ENCODE measurements at places on chromosomes 2 and 18.

GRCh38 chr18:22186484-22186971, 17.1 kb downstream of the GATA6 start:
- DNase-seq, result no peak

- no peak for DNase-seq
Measured at GRCh38 chr2:104430359-104430740, 423.6 kb upstream of the POU3F3 start.

- no peak for DNase-seq
Measured at GRCh38 chr2:145119225-145119624, 599.3 kb upstream of the ZEB2 start.

DNA sequence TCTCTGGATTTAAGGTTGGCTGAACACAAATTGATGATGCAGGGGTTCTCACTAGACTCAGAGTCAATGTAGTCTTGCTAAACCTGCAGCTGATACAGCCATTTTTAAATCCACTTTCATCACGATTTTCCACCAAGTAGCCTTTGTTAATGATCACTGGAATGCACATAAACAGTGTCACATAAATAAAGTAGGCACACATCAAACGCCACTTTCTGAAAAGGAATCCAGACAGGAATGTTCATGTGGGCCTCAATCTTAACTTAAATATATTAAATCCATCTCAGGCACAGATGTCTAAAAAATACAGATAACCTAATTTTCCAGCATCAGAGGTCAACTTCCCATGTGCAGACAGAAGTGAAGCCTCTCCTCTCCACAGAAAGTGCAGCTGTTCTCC, 58.3 kb downstream of the LAMA1 start:
- DNase-seq, result no peak

- DNase-seq, result peak; percentile 3
Measured at GRCh38 chr18:53534695-53535094, 689.8 kb downstream of the MBD2 start.

GRCh38 chr2:109406301-109406700, 207.5 kb downstream of the SEPTIN10 start:
- DNase-seq, result no peak

DNA sequence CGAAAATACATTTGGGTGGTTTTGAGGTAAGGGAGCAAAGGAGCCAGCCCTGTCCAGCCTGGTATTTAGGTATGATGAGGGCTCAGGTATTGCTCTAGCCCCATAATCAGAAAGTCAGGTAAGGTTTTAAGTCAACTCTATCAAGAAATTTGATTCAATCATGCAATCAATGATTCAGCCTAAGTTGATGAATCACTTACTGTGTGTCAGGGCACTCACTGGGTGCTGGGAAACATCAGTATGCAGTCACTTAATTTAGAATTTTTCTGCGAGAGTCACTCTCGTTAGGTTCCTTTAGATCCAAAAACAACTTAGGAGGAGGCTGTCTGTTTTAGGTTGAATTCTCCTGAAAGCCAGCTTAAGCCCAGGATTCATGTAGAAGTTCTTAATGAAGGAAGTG, 17.7 kb upstream of the SERPINB2 start:
- no peak for DNase-seq

GRCh38 chr2:237878321-237879057, 19.1 kb downstream of the RAMP1 start:
- DNase-seq, result no peak

DNA sequence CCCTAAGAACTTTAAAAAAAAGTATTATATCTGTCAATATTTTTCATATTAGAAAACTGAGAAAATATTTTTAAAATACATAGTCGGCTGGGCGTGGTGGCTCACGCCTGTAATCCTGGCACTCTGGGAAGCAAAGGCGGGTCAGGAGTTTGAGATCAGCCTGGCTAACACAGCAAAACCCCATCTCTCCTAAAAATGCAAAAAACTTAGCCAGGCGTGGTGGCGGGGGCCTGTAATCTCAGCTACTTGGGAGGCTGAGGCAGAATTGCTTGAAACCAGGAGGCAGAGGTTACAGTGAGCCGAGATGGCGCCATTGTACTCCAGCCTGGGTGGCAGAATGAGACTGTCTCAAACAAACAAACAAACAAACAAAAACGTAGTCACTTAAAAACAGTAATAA, 5.1 kb upstream of the KCMF1 start:
- DNase-seq, result no peak

DNA sequence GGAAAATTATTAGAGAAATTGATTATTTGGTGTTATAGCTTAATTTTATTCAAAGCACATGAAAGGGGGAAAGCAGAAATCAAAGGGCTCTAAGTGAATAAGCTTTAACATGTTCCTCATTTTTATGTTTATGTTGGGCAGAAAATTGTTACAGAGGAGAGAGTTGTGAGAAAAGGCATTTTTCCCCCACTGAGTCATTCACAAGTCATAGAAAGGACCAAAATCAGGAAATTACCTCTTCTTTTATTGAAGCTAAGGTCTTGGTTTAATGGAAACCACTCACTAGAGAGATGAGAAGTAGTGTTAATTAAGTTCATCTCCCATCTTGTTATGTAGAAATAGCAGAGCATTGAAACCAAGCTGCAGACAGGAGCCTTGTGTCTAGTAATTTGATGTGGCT, 175.3 kb upstream of the THUMPD2 start:
- no peak for DNase-seq

GRCh38 chr2:83006961-83007360, 1452.1 kb downstream of the SUCLG1 start:
- DNase-seq, result no peak

- peak; percentile 48 for DNase-seq
Measured at GRCh38 chr2:120783371-120783791, 47.7 kb downstream of the GLI2 start.

DNA sequence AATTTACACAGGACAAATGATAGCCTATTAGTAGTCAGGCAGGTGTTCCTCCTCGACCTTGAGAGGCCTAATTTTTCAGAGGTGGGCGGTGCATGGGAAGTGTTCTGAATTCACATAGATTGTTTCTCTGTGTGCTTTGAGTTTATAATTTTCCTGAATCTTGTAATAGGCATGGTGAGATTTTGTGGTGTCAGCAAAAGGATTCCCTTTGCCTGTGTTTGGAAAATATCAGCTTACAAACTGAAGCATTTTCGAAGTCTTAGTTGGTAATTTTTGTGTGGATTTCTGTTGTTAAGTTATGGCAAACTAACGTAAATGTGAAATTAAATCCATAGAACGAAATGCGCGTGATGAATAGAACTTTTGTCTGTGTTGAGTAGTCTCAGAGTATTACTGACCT, 194.0 kb upstream of the RBMS1 start:
- no peak for DNase-seq

DNA sequence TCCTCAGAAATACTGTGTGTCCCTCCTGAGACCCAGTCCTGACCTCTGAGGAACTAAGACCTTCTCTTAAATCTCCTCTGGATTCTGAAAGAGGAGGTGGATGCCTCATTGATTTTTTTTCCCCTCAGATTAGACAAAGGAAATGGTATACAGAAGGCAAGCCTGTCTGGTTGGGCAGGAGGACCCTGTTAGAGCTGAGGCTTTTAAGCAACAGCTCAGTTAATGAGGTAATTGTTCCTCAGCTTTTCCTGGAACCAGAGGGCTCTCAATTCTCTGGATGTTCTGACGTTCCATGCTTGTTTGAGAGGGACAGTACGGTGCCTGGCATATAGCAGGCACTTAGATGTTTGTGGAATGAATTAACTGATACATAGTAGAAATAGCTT, 61.7 kb upstream of the MCFD2 start:
- no peak for DNase-seq

GRCh38 chr2:67724261-67724660, 327.1 kb downstream of the ETAA1 start:
- DNase-seq, result no peak

- DNase-seq, result no peak
Measured at GRCh38 chr2:152541712-152542111, 175.5 kb downstream of the PRPF40A start.

- DNase-seq, result no peak
Measured at GRCh38 chr2:99607861-99608491, 118.2 kb upstream of the REV1 start.

DNA sequence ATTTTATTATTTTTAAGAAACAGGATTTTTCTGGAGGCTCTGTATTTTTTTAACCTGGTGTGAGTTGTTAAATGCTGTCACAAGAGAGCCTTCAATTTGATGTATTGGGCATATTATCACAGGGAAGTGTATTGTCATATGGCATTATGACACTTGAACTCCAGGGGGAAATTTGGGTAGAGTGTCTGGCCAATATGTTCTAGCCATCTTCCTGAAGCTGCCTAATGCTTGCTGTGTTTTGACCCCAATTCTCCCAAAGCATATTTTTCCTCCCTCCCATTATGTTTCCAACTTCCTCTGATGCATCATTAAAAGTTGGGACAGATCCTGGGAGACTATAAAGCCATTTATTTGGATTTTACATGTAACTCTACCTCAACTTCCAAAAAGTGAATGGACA, 214.1 kb upstream of the SESTD1 start:
- DNase-seq, result no peak

GRCh38 chr2:153299809-153300208, 178.8 kb downstream of the RPRM start:
- no peak for DNase-seq

DNA sequence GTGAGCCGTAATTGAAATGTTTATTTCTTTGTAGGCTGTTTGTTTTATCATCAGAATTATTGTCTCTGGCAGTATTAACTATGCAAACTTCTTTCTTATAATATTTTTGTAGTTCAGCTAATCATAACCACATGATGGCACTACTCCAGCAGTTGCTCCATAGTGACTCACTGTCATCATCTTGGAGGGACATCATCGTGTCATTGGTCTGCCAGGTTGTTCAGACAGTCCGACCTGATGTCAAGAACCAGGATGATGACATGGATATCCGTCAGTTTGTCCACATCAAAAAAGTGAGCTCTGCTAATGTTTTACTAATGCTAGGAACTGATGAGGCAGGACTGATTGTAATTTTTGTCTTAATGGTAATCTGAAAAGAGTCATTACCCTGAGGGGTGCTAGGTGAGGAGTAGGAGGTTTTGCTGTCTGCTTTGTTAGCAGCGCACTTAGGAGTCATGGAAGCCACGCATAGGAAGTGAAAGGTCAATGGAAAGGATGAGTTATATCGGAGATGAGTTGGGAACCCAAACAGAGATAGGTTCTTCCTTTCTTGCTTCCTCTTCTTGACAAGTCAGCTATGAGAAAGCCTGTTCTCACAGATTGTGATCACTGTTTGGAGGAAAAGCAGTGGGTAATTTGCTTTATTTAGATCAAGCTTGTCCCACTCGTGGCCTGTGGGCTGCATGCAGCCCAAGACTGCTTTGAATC, 49.2 kb downstream of the PIKFYVE start:
- no peak for DNase-seq

- DNase-seq, result peak; percentile 27
Measured at GRCh38 chr2:112026509-112026908, 28.6 kb upstream of the TMEM87B start.

GRCh38 chr2:9398881-9399780, 24.2 kb downstream of the ITGB1BP1 start:
- DNase-seq, result no peak

GRCh38 chr2:65019010-65019409, 29.8 kb downstream of the SLC1A4 start:
- no peak for DNase-seq

DNA sequence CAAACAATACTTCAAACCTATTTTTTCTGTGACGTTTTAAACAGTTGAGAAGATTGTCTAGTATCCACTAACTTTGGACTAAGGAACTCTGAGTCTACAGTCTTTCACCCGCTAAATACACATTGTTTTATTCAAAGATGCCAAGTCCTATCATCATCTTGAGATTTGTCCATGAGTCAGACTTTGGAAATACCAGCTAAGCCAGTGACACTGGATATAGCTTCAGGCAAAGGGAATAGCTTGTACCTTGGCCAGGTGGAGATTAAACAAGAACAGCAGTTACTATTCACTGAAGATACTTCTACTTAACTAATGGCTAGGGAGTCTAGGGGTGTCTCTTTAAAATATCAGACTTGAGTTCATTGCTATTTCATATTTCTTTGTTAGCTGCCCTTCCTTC, 137.5 kb downstream of the COMMD1 start:
- DNase-seq, result no peak

- no peak for DNase-seq
Measured at GRCh38 chr2:140880573-140880972, 1250.2 kb downstream of the LRP1B start.

- no peak for DNase-seq
Measured at GRCh38 chr18:50061876-50062517, 132.9 kb downstream of the MYO5B start.

DNA sequence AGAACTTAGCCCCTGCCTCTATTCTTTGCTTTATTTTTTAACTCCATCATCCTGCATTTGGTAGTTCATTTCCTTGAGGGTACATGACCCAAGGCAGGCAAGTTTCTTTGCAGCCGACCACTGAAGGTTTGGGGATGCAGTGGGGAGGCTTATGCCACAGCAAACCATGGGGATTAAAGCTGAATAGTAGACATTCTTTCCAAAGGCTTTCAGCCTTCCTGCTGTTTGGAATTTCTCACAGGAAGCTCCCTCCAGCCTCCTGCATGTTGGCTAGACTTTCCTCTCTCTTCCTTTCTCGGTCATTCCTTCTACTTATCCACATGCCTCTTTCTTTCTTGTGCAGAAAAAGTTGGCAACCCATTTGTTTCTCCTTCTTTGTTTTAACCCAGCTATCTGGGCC, 77.3 kb downstream of the SOCS6 start:
- DNase-seq, result no peak

- DNase-seq, result no peak
Measured at GRCh38 chr2:221203125-221203524, 369.0 kb downstream of the EPHA4 start.

DNA sequence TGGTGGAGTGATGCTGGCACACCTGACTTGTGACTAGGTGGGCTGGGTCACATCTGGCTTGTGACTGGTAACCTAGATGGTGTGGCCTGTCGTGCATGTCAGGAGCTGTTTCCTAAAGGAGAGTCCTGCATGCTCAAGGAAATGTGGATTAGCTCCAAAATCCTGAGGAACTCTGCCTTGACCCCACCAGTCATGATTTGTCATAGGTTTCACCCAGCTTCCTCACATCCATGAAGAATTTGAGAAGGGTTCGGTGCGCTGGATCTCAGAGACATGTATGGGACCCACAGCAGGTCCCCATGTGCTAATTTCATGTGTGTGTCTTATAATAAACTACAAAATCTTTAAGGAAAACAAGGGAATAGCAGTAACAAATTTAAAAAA, 107.2 kb downstream of the COL6A3 start:
- no peak for DNase-seq

DNA sequence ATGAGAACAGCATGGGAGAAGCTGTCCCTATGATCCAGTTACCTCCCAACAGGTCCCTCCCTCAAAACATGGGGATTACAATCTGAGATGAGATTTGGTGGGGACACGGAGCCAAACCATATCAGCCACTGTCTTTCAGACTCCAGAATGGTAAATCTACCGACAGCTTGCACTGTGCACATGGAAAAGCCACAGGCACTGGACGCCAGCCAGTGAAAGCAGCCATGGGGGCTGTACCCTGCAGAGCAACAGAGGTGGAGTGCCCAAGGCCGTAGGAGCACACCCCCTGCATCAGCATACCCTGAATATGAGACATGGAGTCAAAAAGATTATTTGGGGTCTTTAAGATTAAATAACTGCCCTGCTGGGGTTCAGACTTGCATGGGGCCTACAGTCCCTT, 218.4 kb downstream of the PDE1A start:
- no peak for DNase-seq

- no peak for DNase-seq
Measured at GRCh38 chr2:1868683-1869141, 124.4 kb upstream of the PXDN start.

GRCh38 chr2:62452701-62453454, 53.1 kb downstream of the TMEM17 start:
- DNase-seq, result no peak
